ENCODE measurements at places on chromosomes 6 and 20. TPM values are rescaled to one million over a fixed set of nuclear protein-coding genes. Genes with fewer than 3 reads are reported as not detected.

TUBB1 gene
- 0.09 TPM for total RNA-seq

DNA sequence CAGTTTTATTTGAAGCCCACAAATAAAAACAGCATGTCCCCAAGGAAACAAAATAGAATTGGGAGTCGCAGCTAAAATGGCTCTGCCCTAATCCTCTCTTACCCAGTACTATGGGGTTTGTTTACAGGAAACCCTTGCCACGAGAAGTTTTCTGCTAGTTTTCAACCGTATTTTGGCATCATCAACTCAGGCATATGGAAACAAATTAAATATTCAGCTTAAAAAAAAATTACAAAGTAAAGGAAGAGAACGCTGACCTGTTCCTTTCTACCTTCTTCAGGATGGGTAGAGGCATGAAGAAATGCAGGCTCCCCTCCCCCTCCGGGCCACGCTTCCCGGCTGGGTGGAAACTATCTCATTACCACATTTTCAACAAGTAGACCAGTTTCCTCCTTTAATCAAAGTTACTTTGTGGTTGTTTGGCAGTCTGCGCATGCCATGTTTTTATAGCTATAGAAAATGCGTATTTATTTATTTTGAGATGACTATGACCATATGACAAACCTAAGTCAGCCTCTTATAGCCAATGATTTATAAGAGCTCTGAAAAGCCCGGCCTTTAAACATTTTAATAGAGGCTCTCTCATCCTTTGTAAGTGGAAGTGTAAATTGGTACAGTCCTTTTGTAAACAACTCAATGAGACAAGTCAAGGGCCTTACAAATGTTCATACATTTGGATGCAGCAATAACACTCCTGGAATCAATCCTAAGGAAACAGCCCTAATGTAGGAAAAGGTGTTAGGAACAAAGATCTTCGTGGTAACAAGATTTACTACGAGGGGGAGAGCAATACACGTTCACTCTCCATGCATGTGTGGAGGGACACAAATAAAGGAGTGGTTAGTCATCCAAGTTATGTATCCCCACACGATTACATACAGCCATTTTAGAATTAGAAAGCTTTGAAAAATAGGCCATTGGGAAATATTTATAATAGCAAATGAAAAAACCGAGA lies 16.1 kb upstream of the ZNF217 start:
- DNase-seq = no peak

- DNase-seq = no peak
Observed at GRCh38 chr20:10359621-10360040, 74.4 kb downstream of the MKKS start.

DNA sequence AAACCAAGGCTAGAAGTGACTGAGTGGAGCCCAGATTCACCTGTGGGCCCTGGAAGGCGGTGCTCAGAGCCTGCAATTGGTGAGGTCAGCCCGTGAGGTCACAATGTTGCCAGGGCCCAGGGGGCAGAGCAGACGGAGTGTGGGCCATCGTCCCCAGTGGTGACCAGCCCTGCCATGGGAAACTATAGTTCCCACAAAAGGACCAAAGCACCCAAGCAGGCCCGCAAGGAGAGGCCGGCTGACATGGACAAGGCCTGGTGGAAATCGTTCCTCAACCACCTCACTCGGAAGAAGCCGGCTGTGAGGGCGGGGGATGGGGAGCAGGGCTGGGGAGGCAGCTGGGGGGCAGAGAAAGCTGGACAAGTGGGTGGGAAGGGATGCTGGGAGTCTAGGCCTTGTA lies at the start of gene C20orf144:
Gene C20orf144, plus strand, starts transcription at position 156 of the 400 bp plus-strand sequence. Its CDS starts 19 bp downstream, at position 175.
- no peak for DNase-seq

DNA sequence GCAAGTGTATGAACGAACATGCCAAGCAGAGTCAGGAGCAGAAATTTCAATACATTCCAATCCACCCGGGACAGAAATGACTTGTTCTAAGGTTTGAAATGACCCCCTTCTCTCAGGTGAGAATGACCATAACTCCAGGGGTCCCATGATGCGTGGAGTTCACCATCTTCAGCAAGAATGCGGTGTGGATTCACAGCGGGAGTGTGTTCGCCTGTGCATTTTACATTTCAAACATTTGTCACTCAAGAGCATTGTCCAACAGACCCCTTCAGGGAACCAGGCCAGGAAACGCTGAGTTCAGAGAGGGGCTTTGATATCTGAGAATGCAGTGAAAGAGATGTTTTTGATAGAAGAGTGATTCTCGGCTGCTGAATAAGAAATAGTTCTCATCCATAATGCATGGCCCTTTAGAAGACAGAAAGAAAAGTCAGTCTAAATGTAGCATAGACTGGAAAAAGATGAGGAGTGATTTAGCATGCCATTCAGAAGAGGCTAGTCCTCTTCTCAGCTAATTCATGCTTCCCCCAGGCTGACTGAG lies 200.3 kb upstream of the KCNG1 start:
- DNase-seq = no peak

DNA sequence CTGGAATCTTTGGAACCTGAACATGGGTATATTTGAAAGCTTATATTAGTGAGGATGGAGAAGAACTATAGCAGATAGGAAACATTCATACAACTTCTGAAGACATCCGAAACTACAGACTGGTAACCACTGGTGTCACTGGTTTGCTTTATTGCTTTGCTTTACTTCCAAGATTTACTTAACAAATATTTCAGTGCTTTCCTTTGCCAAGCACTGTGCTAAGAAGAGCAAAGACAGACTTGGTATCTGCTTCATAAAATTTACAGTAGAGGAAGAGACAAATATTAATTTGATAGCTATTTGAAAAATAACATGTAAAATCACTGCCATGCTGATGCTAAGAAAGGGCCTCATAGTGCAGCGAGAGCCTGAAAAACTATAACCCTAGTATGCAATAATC lies 1.8 kb downstream of the TPD52L1 start:
- DNase-seq = no peak
